ENCODE measurements at places on chromosomes 2 and 18.

GRCh38 chr2:183026424-183026823 is 11.8 kb downstream of the NCKAP1 start:
- DNase-seq = no peak

- DNase-seq = no peak
Observed at GRCh38 chr2:206096876-206097275, 10.9 kb upstream of the INO80D start.

- DNase-seq = no peak
Observed at GRCh38 chr2:139495851-139496250, 715.7 kb upstream of the NXPH2 start.

- DNase-seq = no peak
Observed at GRCh38 chr2:54599914-54600313, 123.5 kb upstream of the EML6 start.

DNA sequence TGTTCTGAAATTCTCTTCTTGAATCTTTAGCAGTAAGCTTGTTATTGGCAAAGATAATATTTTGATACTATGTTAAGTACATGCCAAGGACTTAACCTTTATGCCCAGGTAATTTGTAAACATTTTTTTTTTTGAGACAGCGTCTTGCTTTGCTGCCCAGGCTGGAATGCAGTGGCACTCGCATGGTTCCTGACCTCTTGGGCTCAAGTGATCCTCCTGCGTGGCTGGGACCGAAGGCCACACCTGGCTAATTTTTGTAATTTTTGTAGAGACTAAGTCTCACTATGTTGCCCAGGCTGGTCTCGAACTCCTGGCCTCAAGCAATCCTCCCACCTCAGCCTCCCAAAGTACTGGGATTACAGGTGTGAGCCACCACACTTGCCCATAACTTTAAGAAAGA is 35.7 kb upstream of the ZCCHC2 start:
- no peak for DNase-seq

DNA sequence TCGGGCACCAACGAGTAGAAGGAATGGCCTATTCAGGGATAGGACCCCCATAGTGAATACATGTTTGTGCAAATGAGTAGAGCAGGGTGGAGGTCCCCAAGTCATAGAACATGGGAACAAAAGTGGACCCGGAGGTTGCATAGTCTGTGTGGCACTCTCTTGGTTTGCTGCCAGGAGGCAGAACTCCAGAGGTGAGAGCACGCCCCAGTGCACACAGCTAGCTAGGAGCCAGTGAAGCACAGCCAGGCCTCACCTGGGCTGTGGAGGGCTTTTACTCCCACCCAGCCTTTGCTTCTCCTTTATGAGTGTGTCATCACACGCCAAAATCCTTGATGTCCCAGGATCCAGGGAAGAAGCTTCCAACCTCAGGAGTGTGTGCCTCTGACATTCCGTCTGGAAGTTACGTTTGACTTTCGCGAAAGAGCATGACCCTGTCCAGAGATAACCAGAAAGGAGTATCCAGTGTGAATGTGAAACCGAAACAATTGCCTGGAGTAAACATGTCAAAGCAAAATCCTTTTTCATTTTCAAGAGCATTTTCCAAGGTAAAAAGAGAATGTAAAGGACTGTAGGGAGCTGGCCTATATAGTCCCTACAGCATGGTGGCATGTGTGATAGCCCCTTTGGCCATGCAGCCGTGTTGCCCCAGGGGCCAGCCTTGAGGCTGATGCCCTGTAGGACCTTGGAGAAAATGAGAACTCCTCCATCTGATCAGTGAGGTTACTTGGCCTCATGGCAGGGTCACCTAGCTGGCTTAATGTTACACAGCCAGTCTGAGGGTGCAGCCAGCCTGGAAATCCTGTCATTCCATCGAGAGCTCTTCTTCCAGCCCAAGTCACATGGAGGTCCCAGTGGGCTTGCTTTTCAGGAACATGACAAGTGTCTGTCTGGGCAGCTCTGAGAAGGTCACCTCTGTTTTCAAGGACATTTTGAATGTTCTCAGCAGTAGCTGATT is 8.8 kb downstream of the TRIB2 start:
- no peak for DNase-seq

GRCh38 chr2:52710810-52711618 is 1056.6 kb upstream of the CHAC2 start:
- DNase-seq = no peak

- DNase-seq = no peak
Observed at GRCh38 chr2:205769879-205770278, 87.6 kb downstream of the NRP2 start.

GRCh38 chr2:135674453-135674852 is 67.2 kb upstream of the UBXN4 start:
- DNase-seq = no peak

GRCh38 chr2:133415210-133415876 is 152.9 kb downstream of the NCKAP5 start:
- DNase-seq = no peak

- DNase-seq = no peak
Observed at GRCh38 chr18:30328839-30329238, 713.7 kb downstream of the DSC3 start.

- DNase-seq = peak; percentile 37
Observed at GRCh38 chr2:227106845-227107759, 56.9 kb downstream of the COL4A4 start.

DNA sequence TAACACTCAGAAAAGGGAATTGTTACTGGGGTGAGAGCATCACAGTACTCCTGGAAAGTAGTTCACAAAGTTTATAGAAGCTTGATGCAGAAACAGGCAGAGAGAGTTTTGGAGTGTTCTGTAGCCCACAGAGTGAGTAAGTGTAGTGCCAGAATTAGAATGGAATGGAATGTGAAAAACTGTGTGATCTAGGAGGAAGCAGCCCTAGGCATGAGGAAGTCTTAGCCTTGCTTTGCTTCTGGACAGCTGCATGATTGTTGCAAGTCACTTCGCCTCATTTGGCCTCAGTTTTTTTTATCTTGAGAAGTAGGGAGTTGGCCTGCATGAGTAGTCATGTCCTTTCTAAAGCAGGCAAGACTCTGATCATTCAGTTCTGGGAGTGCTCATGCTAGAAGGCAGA is 10.9 kb downstream of the SERPINB12 start:
- DNase-seq = peak; percentile 92

DNA sequence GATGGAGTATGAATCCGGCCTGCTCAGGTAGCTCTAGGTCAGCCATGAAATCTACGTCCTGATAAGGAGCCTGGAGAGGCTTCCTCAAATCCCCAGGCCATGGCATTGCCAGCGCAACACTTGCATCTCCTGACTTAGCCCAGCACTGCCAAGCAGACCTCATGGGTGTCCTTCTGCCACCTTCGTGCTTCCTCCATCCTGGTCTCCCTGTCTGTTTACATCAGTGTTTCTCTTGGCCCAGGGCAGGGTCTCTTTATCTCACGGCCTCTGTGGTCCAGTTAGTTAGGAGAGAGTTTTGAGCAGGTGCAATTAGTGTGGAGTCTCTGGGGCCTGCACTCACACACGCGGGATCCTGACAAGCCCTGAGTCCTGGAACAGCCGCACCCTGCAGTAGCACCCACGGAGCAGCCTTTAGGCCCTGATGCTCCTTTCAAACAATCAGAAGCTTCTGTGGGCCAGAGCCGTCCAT is 193.1 kb upstream of the ARL4C start:
- no peak for DNase-seq

GRCh38 chr2:68659081-68659480 is 15.7 kb downstream of the PROKR1 start:
- no peak for DNase-seq

DNA sequence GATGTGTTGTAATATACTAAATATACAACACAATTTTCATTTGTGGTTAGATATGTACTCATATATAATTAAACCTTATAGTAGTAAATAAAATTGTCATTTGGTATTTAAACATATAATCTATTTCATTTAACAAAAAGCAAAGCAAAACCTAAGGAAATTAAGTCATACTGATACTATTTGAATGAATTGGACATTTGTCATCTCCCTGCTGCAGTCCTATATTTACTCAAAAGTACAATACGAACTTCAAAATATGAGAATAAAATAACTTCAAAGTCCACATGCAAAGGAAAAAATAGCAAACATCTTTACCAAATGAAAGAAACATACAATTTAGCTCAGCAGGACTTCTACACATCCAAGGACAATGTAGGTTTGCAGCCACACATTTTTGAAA is 11.8 kb upstream of the HAT1 start:
- DNase-seq = no peak

- DNase-seq = no peak
Observed at GRCh38 chr18:6370886-6371635, 43.6 kb downstream of the L3MBTL4 start.

DNA sequence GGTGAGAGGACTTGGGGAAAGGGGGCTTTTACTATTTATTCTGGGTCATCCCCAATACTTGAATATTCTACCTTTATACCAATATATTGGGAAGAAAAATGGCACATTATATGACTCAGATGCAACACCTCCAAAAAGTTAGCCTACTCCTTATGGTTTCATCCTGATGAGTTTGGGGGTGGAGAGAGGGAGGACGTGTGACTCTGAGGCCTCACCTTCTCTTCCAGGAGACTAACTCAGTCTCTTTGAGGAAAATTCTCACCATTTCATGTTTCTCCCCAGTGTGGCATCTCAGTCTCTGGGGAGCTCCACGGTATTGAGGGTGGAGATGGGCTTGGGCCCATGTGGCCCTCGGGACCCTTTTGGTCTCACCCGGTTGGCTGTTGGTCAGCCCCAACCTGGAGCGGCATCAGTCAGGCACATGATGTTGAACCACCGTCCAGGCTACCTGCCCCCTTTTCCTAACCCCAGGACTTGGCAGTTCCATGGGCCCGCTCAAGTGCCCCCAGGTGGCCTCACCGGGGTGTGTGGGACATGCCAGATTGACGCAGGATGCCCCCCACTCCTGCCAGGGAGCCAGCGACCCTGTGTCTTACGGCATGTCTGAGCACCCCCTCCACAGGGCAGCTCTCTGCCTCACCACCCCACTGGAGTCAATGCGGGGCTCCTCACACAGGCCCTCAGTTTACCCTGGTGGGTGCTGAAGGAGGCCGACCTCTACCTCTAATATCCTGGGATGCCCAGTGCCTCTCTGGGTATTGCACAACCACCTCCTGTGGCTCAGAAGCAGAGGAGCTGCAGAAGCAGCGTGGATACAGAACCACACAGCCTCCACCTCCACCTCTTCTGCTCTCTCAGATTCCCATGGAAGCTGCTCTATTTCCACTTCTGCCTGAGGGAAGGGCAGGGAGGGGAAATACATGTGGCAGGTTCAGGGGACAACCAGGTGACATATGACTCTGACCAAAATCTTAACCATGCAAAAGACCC is 297.4 kb downstream of the EIPR1 start:
- DNase-seq = no peak

DNA sequence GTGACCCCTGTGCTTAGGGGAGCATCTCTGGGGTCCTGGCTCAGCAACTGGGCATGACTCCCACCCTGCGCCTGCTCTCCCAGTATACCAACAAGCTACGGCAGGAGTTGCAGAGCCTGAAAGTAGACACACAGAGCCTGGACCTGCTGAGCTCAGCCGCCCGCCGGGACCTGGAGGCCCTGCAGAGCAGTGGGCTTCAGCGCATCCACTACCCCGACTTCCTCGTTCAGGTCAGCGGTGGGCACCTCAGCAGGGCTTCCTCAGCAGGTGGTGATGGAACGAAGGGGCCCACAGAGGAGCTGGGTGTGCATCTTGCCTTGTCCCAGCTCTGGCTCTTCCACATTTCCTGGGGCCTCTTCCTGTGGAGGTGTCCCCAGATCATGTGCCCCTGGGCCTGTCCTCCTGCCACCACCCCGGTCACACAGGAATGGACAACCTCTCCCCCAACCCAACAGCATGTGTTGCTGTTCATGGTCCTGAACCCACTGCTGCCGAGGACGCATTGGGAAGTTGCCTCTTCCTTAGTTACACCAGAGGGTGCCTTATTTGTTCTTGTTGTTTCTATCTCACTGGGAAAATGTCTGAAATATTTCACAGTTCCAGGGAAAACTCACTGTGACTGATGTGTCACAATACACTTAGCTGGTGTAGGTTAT is 10.8 kb downstream of the PROM2 start:
- DNase-seq = no peak

- no peak for DNase-seq
Observed at GRCh38 chr2:156321243-156321904, 11.1 kb downstream of the NR4A2 start.

DNA sequence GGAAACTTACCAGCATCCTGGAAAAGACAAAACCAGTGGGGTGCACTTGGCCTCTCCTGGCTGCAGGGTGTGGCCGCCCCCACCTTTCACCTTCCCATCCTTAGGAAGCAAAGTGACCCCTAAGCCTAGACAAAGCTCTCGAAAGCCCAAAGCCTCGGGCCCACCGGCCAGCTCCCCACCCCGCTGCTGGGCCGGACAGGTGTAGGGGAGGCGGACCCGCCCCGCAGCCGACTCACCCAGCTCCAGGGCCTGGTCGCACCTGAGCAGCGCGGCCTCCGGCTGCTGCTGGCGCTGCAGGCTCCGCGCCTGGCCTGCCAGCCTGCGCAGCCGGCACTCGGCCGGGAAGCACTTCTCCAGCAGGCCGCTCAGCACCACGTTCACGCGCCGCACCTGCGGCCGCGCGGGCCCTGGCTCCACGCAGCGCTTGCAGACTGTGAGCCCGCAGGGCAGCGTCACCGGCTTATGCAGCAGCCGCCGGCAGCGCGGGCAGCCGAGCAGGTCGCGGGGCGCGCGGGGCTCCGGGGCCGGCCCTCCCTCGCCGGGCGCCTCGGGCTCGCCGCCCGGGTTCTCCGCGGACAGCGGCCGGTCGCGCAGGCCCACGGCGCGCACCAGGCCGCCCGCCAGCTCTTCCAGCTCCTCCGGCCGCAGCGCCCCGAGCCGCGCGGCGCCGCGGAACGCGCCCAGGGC is 979 bp downstream of the LONRF2 start:
- DNase-seq = no peak

- DNase-seq = no peak
Observed at GRCh38 chr18:3424280-3424890, 25.6 kb upstream of the TGIF1 start.

GRCh38 chr2:192150166-192150565 is 44.6 kb downstream of the TMEFF2 start:
- DNase-seq = no peak

DNA sequence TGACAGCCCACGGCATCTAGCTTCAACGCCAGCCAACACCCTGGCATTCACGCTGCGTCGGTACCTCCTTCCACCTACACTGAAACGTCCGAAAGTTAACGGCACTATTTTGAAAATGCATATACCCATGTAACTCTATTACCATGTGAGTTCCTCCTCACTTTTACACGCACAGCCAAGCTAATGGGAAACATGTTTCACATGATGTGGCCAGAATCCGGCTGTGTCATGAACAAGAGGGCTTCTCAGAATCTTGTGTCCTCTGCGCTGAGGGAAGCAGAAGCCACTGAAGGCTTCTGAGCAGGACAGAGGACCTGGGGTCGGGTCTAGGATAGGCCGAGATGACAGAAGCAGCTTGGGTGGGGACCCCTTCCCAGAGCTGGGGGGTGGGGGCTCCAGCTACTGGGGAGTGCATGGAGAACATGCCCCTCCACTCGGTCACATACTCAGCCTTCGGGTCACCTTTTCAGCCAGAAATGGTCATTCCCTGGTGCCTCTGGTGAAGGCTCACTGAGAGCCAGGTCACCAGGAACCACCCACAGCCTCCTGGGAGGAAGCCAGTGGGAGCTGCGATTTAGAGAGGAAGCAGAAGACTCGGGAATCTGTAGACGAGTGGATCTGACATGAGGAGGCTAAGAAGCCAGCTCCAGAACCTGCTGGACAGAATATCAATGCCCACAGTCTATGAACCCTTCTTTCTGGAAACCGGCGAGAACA is 41.5 kb downstream of the HDAC4 start:
- DNase-seq = no peak

All from AG09309 (cell line).